Activated T-helper 9 cell treated with anti-CD3 and anti-CD28 coated beads, Interleukin-2, amount 50 U/mL, for 16 hours (primary cell): ENCODE measurements at places on chromosomes 5 and 9.

DNA sequence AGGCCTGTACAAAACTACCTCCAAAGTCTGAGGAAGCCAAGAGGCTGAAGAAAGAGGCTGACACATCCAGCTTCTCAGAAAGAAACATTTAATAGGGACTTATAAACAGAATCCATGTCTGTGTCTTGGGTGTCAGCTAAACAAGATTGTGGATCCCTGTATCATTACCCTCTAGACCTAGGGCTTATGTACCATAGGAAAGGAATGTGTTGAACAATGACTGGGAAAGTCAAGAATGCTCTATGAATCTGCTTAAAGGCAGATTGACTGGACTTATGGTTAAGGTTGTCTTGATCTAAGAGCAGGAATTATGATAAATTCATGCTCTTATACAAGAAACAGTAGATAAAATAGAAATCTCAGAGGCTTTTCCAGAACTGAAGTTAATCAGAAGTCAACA is 335.7 kb upstream of the RPS23 start:
- no peak for DNase-seq

DNA sequence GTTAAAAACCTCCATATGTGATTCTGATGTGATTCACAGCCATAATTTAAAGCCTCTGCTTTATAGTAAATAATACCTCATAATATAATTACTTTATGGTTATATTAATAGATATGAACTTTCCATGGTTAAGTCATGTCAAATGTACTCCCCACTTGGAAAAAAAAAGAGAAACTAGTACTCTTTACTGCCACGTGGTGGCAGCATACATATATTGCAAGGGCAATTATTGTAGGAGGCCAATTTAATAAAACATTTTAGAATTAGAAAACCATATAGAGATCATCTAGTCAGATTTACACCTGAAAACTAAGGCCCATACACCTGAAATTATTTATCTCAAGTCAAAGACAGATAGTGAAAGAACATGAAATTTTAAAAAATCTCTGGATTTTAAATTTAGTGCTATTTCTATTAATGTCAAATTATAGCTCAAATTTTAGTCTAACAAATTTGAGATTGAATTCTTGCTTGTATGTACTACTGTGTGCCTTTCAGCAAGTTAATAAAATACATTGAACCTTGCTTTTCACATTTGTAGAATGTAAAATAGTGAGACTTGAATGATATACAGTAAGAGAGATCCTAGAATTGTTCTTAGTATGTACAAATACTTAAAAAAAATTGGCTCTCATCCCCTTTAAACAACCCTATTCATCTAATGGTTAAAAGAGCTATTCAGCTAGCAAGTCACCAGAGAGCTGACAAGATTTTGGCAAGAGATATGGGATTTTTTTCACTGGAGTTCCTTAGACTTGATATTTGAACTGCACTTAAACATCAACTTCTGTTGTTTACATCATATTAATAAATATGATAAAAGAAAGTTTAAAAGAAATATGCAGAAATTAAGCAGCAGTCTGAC is 603.8 kb downstream of the TLE4 start:
- no peak for DNase-seq

DNA sequence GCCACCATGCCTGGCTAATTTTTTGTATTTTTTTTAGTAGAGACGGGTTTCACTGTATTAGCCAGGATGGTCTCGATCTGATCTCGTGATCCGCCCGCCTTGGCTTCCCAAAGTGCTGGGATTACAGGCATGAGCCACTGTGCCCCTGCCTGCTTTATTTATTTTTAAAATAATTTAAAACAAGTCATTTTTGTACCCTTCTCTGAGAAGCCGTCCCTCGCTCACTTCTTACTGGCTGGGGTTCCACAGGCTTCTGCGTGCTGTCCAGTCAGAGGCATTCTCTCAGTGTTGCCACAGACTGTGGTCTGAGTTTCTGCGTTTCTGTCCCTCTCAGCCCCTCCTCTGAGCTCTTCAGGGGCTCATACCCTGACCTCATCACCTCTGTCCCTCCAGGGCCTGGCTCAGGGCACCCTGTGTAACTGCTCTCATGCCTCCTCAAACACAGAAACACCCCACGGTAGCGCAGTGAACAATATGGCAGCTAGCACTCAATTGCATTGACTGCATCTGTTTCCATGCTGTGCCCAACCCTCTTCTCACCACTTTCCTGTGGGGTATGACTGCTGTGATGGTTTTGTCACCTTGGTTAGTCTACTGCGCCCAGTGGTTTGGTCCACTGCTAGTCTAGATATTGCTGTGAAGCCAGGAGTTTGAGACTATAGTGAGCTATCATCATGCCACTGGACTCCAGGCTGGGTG is 44.3 kb upstream of the SH3PXD2B start:
- DNase-seq = no peak

GRCh38 chr5:43425983-43426382 is 13.8 kb upstream of the CCL28 start:
- no peak for DNase-seq

GRCh38 chr5:128842241-128842640 is 123.0 kb upstream of the SLC27A6 start:
- no peak for DNase-seq
